IPS DF 6.9 (cell line): ENCODE measurements at places on chromosomes 7 and 10.

GRCh38 chr10:118153287-118153686, 106.5 kb upstream of the RAB11FIP2 start:
- DNase-seq = no peak

- DNase-seq = no peak
Observed at GRCh38 chr7:98211221-98211675, at the start of gene BHLHA15. Gene BHLHA15, plus strand, starts transcription at chr7:98211439. Its CDS starts 871 bp downstream, at chr7:98212310.

DNA sequence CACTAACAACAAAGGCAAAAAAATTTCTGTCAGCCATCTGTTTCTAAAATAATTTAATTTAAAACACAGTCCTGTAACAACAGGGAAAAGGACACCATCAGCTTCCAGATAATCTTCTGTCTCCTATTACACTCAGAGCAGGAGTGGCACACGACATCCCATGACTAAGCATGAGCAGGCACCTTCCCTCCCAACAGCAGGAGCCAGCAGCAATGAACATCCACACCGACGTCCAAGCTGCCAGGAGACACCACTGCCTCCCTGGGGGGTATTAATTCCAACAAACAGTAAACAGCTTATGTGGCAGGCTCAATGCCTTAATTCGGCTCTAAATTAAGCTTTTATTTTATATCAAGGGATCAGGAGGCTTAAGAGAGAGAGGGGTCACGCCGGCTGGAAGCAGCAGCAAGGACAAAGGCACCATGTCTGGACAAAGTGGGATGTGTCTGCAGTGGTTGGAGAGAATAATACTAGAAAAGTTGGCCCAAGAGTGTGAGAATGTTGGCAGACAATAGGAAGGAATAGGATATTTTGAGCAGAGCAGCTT, 45.7 kb downstream of the KIAA1549 start:
- DNase-seq = no peak

DNA sequence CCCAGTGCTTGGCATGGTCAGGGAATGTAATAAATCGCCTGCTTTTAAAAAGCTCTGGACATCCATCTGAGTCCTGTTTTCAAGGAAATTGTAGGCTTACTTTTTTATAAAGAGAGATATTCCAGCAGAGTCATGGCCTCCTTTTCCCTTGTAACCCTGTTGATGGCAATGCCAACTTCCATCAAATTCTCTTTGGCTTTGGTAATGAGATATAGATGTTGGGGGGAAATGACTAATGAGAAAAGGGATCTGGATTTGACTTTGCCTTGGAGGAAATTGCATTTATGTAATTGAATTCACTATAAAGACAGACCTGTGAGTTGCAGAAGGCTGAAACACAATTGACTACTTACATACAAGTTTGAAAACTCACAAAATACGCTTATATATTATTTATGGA, 347.5 kb downstream of the GPR158 start:
- no peak for DNase-seq

DNA sequence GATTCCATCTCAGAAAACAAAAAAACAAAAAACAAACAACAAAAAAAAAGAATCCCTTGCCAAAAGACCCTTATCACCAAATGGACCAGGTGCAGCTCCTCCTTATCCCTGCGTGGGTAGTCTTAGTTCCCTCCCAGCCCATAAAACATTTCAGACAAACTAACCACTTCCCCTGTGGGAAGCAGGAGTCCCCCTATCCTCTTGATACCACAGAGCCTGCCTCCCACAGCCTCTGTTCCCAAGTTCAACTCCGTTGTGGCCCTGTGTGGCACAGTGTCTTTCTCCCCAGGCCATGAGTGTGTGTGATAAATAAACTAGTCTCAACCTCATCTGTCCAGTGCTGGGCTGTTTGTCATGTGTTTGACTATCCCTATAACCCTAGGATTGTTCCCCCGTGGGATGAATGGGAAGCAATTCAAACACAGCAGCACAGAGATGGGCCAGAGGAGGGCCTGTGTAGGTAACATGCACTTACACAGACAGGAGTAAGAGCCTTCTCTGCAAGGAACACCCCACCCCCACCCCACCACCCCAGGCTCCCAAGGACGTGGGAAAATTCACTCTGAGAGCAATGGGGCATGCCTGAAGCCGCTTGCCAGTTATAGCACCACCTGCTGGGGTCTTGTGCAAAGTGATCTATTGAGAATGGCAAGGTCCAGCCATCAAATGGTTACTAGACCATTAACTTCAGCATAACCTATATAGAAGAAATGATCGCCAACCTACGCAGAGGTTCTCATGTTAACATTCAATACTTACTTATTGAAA, 147.1 kb upstream of the GHITM start:
- peak; percentile 20 for DNase-seq
